ENCODE measurements at places on chromosomes 5 and 9.

- no peak for DNase-seq
These were observed 89.3 kb upstream of the IL12B start for GRCh38 chr5:159419576-159419975.

DNA sequence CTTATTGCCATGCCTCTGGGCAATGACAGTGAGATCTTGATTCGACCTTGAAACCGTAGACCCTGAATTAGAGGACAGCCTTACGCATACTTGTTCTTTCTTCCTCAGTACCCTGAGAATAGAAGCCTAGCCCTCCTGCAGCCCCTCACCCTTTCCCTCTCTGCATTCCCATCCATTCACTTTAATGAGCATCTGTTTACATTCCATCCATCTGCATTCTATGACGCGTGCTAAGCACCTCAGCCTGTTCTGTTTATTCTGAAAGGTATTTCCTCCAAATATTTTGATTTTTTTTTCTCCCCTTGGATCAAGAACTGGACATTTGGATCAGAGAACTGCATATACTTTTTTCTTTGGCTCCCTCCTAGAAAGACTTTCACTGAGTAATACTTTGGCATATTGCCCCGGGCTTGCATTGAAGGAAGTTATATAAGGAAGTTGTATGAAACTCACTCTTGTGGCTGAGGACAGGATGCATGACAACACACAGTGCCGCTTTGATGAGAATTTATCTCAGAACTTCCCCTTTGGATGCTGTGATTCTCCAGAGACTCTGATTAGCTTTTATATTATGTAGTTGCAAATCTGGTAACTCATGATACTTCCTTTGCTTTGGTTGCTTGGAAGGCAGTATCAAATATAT is 15.7 kb downstream of the TMEM8B start:
- DNase-seq: no peak

- DNase-seq: no peak
These were observed 10.2 kb upstream of the SLC1A3 start for GRCh38 chr5:36596247-36596646.

GRCh38 chr5:135335031-135335828 is 63.8 kb downstream of the MACROH2A1 start:
- no peak for DNase-seq

GRCh38 chr9:19026375-19026774 is 6.6 kb downstream of the SAXO1 start:
- DNase-seq: no peak

DNA sequence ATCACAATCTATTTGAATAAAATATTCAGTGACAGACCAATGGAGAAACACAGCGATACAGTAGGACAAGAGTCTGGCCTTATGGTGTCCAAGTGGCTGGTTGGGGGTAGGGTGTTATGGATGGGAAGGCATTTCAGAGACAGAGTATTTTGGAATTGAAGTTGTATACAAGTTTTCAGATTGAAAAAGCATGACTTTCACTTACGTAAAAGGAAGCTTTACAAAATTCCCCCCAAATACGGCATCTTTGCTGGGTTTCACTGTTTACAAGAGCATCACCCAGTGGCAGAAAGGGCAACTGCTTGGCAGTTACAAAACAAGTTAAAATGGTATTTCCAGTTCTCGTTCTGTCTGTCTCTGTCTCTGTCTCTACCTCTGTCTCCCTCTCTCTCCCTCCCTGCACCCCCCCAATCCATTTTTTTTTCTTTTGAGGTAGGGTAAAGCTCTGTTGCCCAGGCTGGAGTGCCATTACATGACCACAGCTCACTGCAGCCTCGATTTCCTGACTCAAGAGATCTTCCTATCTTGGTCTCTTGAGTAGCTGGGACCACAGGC is 86.2 kb downstream of the PTPN3 start:
- peak; percentile 67 for DNase-seq

GRCh38 chr9:12717907-12718306 is 24.7 kb downstream of the TYRP1 start:
- no peak for DNase-seq

Data from NCI-H524 (cell line).